Esophagus squamous epithelium (tissue), 5 donors: ENCODE measurements at places on chromosomes 6 and 20.

- DNase-seq, result no peak
Observed at GRCh38 chr6:44701038-44701636, 313.6 kb downstream of the CDC5L start.

- DNase-seq, result peak; percentile 61
Observed at GRCh38 chr6:31652925-31653724, 664 bp upstream of the BAG6 start.

GRCh38 chr6:138477913-138478539 is 21.3 kb downstream of the NHSL1 start:
- no peak for DNase-seq

DNA sequence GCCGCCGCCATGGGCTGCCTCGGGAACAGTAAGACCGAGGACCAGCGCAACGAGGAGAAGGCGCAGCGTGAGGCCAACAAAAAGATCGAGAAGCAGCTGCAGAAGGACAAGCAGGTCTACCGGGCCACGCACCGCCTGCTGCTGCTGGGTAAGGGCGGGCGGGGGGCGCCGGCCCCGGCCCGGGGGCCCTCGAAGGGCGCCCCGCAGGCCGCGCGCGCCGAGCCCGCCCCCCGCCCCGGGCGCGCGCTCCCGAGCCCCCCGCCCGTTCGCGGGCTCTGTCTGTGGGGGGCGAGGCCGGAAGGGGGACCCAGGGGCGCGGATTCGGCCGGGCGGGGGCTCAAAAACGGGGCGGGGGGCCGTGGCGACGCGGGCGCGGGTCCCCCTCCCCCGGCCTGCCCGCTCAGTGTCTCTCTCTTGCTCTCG is 39.2 kb downstream of the GNAS start:
- no peak for DNase-seq
